GDM1 (cell line): ENCODE measurements at places on chromosomes 3 and 15.

GRCh38 chr15:45719490-45719889 is 84.7 kb downstream of the SQOR start:
- DNase-seq = no peak

- DNase-seq = no peak
Measured at GRCh38 chr3:142394921-142395622, 52.8 kb downstream of the XRN1 start.

DNA sequence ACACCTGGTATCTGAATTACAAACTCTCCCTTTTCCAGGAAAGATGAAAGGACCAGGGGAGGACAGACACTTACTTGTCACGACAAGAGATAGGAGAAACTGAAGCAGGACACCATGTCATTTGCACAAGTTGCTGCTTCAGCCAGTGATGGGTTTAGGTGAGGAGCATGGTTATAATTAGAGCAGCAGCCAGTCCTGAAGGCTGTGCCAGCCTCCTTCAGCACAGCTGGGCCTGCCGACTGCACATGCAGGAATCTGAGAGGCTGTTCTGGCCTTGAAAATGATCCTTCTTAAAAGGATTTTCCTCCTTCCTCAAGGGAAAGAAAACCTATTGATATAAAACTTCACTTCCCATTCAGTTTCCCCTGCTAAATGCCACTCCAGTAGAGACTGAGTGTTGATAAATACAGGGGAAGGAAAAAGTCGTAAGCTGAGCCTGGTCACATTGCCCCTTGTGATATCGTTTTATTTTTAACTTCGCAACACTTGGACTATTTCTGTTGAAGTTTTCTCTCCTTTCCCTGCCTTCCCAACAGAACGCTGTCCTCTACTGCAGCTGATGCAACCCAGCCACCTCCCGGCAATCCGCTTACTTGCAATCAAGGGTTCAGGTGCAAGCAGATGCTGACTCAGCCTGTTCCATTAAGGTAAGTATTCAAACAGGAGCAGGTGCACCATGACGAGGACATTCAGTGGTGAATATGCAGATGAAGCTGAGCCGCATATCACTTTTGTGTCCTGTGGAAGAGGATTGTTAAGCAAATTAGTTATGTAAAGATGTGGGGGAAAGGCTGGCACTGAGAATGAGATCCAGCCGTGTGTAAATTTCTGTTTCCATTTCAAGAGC is at the start of gene FBXO40:
FBXO40 (plus strand) TSS at position 524 of the 847 bp plus-strand sequence. CDS start 27,197 bp downstream, outside the sequence.
- DNase-seq = no peak

DNA sequence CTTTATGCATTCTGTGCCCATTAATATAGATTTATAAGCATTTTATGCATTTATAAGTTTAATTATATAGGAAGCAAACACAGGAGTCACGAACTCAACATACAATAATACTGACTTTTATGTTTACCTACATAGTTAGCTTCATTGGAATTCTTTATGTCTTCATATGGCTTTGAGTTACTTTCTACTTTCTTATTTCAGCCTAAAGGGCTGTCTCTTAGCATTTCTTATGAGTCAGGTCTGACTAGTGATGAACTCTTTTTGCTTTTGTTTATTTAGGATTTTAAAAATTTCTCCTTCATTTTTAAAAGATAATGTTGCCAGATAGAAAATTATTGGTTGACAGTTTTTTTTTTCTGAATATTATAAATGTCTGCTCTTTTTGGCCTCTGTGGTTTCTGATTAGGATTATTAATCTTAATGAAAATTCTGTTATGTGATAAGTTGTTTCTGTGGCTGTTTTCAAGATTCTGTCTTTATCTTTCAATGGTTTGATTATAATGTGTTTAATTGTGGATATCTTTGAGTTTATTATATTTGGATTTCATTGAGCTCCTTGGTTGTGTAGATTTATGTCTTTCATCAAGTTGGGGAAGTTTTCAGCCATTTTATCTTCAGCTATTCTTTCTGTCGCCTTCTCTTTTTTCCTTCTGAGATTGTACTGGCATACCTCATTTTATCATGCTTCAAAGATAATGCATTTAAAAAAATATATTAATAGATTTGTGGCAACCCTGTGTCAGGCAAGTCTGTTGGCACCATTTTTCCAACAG is 54.3 kb downstream of the ATP2C1 start:
- no peak for DNase-seq

- DNase-seq = no peak
Measured at GRCh38 chr3:170189398-170190256, 8.1 kb upstream of the PHC3 start.

- no peak for DNase-seq
Measured at GRCh38 chr15:47158573-47158972, 558.7 kb upstream of the SEMA6D start.

GRCh38 chr15:48537271-48538113 is 108.0 kb downstream of the FBN1 start:
- DNase-seq = no peak

- DNase-seq = no peak
Measured at GRCh38 chr3:64501298-64501906, 186.4 kb downstream of the ADAMTS9 start.

- no peak for DNase-seq
Measured at GRCh38 chr15:48541341-48542278, 103.9 kb downstream of the FBN1 start.

DNA sequence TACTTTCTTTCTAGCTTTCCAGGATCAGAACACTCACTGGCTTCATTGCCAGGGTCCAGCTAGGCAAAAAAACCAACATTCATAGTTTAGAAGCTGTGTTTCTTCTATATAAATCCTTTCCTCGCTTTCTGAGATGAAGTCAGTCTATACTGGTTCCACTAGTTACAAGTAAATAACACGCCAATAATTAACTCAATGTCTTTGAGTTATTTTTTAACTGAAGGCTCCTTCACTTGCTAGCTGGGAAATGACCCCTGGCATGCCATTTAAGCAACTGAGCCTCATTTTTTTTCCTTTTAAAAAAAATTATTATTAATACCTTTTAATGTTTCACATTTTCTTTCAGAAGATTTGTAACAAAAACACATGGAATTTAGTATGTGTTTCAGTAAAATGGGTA is 2.1 kb upstream of the CCDC174 start:
- DNase-seq = no peak

DNA sequence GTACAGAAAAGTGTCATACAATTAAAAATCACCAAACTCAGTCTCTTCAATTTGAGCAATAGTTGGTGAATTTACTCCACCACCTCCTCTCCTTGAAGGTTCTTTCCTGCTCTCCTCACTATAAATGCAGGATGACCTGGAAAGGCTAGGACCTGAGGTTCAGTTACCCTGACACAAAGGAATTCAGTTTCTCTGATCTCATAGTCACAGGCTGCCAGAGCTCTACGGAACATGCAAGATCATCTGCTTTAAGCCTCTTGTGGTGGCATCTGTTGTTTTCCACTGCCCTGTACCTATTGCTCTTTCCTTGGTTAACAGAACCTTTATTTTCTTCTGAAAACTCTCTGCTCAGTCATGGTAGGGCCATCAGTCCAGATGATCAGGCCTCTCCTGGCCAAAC is 4.9 kb upstream of the TP63 start:
- DNase-seq = no peak

DNA sequence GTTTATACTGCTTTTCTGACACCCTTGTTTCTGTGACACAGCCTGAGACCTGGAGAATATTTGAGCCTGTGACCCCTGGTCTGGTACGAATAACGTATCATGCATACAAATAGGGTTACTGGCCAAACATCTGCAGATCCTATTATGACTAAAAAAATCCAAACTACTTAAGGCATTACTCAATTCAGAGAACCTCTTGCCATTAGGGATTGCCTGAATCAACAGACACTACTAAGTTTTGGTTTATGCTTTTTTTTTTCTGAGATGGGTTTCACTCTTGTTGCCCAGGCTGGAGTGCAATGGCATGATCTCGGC is 35.4 kb downstream of the OSBPL10 start:
- no peak for DNase-seq

- DNase-seq = no peak
Measured at GRCh38 chr3:112253301-112253971, 40.6 kb downstream of the SLC9C1 start.

- no peak for DNase-seq
Measured at GRCh38 chr3:114380233-114380651, 86.4 kb downstream of the TIGIT start.

DNA sequence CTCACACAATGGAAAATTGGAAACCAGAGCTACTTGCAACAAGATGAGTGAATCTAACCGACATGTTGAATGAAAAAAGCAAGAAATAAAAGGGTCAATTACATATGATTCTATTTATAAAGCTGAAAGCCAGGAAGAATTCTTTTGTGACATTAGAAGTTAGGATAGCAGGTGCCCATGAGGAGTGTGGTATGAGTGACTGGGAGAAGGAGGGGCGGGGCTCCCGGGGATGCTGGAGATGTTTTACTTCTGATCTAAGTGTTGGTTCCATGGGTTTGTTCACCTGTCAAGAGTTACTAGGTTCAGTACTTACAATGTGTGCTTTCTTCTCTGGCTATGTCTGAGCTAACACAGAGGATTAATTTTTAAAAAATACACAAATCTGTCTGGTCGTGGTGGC is 60.8 kb downstream of the NSMCE3 start:
- no peak for DNase-seq

- no peak for DNase-seq
Measured at GRCh38 chr15:78130466-78131294, 565 bp downstream of the CIB2 start.

DNA sequence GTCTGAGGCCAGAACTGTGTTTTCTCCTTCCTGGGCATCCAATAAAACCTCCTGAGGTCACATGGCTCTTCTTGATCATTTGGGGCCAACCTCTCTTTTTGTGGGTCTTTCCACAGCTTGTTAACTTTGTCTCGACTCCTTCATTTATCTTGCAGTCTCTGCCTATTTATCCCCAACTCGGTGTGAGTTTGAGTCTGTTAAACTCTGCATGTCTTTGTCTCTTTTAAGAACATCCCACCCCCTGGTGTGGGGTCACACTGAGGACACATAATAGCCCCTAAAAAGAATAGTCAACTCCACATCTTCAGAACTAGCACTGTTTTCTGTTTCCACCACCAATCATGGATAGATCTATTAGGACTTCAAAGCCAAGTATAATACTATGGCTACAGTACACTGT is 187.2 kb downstream of the TLE3 start:
- DNase-seq = no peak

DNA sequence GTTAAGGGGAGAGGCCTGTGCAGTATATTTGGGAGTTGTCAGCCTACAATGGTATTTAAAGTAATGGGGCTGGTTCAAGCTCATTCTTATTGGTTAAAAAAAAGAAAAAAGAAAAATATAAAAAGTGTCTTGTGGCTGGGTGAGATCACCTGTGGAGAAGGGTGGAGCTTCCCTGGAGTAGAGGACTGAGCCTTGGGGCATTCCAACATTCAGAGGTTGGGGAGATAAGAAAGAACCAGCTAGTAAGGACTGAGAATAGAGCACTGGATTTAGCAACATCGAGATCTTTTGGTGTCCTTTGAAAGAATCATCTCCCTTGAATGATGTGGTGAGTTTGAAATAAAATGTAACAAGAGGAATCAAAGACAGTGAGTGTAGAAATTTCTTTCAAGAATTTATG is 5.2 kb downstream of the SLC49A4 start:
- no peak for DNase-seq

- no peak for DNase-seq
Measured at GRCh38 chr3:157632075-157632474, 128.9 kb upstream of the VEPH1 start.

- DNase-seq = no peak
Measured at GRCh38 chr3:136928240-136928639, 29.5 kb upstream of the IL20RB start.

GRCh38 chr15:57432141-57432741 is 55.9 kb downstream of the CGNL1 start:
- DNase-seq = no peak

GRCh38 chr3:33658991-33659848 is 58.8 kb downstream of the CLASP2 start:
- DNase-seq = peak; percentile 21

GRCh38 chr15:52020221-52021085 is 1.4 kb downstream of the MAPK6 start:
- DNase-seq = no peak

GRCh38 chr15:73957276-73957675 is 31.0 kb downstream of the LOXL1 start:
- no peak for DNase-seq

GRCh38 chr3:14783480-14784086 is 35.2 kb upstream of the FGD5 start:
- DNase-seq = no peak

DNA sequence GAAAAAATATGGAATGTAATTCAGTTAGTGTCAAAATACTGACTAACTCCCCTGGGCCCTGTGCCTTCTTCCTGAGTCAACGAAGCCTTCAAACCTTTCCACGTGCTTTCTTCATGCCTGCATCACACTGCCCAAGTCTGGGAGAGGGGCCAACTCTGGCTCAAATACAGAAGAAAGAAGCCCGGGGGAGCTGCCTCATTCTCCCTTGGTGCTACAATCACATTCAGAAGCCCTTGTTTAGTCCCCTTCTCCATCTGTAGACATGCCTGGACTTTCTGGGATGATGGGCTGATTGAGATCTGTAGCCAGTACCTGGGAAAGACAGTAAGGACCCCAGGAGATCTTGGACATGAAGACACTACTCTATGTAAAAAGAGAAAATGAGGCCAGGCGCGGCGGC is 77.8 kb upstream of the GSK3B start:
- no peak for DNase-seq

DNA sequence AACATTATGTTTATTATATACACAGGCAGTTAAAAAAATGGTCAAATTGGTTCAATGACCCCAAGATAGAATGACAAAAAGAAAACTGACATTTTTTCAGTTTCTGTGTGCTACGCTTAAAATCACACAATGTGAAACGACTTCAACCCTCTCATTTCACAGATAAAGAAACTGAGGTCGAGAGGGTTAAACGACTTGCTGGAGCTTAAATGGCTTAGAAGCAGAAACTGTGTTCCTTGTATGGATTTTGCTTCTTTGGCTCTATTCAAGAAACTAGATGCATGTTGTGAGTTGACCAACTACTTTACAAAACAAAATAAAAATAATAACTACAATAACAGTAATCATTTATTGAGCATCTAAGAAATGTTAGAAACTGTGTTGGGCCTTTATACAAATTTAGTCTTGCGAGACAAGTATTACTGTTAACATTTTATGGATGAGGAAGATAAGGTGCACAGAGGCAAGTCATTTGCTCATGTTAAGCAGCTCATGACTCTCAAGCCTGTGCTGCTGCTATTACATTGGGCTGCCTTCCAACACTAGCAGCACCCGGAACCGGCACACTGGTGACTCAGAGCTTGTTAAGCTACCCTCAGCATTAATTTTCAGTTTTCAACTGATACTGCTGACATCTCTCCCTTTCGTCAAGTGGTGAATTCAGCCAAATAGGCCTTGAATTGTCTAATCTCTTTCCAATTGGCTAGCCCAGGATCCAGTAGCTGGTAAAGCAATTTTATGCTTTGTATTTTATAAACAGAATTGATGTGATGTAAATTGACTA is 487.6 kb downstream of the NAALADL2 start:
- DNase-seq = no peak
